Karpas-422 (cell line): ENCODE measurements at places on chromosomes 4 and X.

DNA sequence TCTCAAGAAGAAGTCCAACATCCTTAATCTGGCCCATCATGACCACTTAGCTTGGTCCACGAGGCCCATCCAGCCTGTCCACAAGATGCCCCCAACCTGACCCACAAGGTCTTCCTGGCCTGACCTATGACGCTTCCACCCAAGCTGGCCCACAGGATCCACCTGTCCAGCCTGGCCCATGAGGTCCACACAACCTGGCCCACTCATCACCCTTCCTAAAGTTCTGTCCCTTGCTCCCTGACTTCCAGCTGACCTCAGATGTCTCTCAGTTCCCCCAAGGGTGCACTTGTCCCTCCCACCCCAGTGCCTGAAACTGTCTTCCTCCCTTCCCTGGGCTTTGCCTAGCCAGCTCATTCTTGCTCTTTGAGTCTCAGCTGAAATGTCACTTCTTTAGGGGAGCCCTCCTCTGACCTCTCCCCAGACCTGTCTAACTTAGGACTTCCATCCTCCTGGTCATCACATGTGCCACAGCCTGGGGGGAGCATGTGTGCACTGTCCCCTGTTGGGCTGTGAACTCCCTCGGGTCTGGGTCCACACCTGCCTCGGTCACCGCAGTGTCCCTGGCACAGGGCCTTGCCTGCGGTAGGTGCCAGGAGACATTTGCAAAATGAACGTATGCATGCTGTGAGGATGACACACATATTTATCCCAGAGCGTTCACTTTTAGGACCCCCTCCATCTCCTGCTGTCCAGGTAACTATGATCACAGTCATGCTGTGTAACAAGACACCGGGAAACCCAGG is 61.7 kb downstream of the EVC start:
- DNase-seq, result no peak

GRCh38 chr4:42487230-42487629 is 89.9 kb downstream of the SHISA3 start:
- DNase-seq, result no peak

- no peak for DNase-seq
Measured at GRCh38 chr4:108180513-108180912, 11.8 kb upstream of the LEF1 start.

- DNase-seq, result peak; percentile 68
Measured at GRCh38 chrX:150449313-150449712, 86.2 kb downstream of the MAMLD1 start.

- DNase-seq, result no peak
Measured at GRCh38 chr4:81505726-81506125, 34.0 kb upstream of the RASGEF1B start.

DNA sequence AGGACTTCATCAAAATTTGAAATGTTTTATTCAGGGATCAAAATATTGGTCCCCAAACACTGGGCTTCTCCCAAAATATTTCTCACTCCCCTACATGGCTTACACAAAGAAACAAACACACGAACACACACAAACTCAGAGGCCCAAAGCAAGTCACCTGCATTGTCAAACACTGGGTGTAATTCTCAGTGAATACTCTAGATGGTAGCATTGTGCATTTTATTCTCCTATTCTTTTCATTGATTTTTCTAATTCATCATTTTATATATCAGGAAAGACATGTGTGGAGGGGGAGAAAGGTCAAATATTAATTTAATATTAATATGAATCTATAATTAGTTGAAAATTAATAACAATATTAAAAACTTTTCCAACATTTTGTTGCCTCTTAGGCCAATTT is 72.3 kb upstream of the TNMD start:
- peak; percentile 54 for DNase-seq

DNA sequence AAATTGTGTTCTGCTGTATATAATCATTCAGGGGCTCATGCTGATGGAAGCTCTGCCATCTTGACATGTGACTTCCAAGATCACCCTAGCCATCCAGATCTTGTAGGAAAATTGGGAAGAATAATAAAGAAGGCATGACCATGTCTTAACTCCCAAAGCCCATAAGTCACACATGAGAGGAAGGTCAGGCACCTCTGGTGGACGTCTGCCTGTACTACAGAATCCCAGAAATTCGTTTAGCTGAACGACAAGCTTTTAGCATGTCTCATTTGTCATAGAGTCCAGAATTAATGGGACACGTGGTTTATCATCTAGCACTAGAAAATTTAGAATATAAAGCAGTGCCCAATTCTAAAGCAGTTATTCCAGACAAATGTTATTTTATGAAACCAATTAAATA is 212.7 kb downstream of the CENPC start:
- DNase-seq, result peak; percentile 54

- DNase-seq, result no peak
Measured at GRCh38 chrX:24298191-24298590, 15.7 kb downstream of the SUPT20HL2 start.

DNA sequence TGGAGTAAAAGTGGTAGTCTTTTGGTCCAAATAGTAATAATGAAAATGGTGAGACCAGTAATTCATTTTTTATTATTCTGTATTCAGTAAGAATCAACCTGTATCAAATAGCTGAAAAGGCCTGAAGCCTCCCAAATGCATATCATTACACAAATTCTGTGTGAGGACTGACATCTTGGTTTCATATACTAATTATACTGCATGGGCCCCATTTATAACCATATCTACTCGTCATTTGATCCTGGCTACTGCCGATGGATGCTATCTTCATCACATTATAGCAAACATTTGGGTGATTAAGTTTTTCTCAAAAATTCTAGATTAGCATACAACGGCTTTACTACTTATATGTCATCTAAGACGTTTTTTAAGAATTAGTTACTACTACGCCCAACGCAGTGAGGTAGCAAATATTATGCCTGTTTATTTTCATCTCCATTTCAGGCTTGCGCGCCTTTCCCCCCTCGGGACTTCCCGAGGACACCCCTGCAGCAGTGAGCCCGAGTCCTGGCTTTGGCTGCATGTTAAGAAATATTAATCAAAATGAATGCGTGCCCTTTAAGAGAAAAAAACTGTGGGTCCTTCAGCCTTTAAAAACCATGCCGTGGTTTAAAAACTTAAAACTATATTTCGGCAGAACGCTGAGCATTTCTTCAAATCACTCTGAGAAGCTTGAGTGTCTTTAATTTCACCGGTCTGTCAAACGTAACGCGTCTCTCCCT is 814 bp upstream of the MMAA start:
- peak; percentile 76 for DNase-seq
